T-helper 1 cell treated with Interleukin-12 subunit alpha and Interleukin-12 subunit beta and Interleukin-4 antibody, amounts not matched to agents 30 ng/mL and 1 ng/mL, for 36 hours (primary cell): ENCODE measurements at places on chromosomes 7 and 10. TPM values are rescaled to one million over a fixed set of nuclear protein-coding genes. Genes with fewer than 3 reads are reported as not detected.

The ABCA13 gene
- total RNA-seq = 0.05 and 0.29 TPM in 2 replicates

The APBB1IP gene
- total RNA-seq = 59.3 and 61.3 TPM in 2 replicates

The GPC2 gene
- 4.4 and 5.6 TPM in 2 replicates for total RNA-seq

The OR2A1 gene
- not detected in 2 replicates for total RNA-seq

The CRTAC1 gene
- total RNA-seq = not detected in 2 replicates

The EPHA1 gene
- total RNA-seq = 0.20 and 0.66 TPM in 2 replicates

The SLC26A5 gene
- not detected in 2 replicates for total RNA-seq

The SND1 gene
- 250 and 263 TPM in 2 replicates for total RNA-seq

The SPDYE5 gene
- not detected in 2 replicates for total RNA-seq

The THSD7A gene
- total RNA-seq = not detected in 2 replicates

The CYP3A7 gene
- not detected in 2 replicates for total RNA-seq

The SEM1 gene
- 38.1 and 41.5 TPM in 2 replicates for total RNA-seq

The LRGUK gene
- total RNA-seq = 0.27 TPM in 2 replicates

The HTR5A gene
- total RNA-seq = not detected in 2 replicates

The METTL27 gene
- 1.7 and 2.1 TPM in 2 replicates for total RNA-seq

The SLC25A40 gene
- 40.9 and 42.1 TPM in 2 replicates for total RNA-seq

The STAG3 gene
- 33.0 and 38.3 TPM in 2 replicates for total RNA-seq
